ENCODE measurements at places on chromosomes 7 and 10.

DNA sequence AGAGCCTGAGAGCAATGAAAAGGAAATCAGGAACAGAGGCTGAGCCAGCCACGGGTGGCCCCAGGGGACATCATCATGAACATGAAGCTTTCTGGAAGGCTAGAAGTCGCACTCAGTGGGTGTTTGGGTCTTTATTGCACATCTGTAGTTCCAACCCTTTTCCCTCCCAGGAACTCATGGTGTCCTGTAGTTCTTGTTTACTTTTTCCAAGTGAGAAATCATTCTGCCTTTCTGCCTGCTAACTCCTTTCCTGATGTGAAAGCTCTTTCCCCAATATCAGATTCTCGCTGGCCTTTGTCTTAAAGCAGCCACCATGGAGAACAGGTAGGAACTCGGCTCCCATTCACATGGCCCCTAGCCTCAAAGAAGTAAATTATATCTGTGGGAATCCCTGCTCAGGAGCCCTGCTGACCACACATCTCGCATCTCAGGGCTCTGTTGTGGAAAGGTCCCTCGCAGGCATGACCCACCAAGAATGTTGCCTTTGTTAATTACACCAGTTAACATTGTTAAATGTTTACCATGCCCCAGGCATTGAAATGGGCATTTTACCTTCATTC lies 542.7 kb downstream of the TNS3 start:
- no peak for DNase-seq

DNA sequence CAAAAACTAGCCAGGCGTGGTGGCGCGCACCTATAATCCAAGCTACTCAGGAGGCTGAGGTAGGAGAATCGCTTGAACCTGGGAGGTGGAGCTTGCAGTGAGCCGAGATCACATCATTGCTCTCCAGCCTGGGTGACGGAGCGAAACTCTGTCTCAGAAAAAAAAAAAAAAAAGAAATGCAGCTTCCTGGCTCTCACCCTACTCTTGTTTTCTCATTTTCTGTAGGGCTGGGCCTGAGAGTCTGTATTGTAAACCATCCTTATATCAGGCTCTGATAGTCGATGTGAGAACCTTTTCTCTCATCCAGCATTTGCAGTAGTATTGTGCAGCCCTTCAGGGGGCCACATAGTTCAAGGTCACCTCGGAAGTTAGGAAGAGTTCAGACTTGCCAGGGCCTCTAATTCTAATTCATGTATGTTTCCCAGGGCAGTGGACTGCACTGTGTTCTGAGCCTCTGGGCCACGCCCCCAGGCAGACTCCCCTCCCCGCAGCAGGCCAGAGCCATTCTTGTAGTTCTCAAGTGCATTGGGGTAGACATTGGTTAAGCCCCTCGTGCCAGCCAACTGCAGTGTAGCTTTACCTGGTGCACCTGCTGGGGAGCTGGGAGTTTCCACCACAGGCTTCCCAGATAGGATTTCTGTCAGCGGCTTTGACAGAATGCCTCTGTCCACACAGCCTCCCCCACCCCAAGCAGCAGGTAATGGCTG lies 38.3 kb upstream of the PDCD4 start:
- no peak for DNase-seq

DNA sequence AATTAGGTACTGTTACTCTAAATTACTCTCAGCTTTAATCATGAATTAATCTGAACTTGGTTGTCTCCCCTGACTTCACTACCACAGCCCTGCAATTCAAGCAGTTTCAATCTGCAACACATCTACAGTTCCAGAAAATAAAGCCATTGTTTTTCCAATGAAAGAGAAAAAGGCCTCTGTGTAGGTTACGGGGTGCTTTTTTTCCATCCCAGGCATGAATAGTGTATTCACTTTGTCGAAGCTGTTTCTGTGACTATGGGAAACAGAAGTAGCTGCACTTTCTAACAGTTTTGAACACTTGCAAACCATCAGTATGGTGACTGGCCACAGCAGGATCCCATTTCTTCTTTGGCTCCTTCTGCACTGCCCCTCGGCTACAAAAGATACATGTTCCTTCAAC lies 460.2 kb downstream of the GRM8 start:
- no peak for DNase-seq

GRCh38 chr7:101784292-101785127 lies 32.9 kb upstream of the CUX1 start:
- DNase-seq = peak; percentile 74

- no peak for DNase-seq
Measured at GRCh38 chr10:75434291-75434690, 2.9 kb downstream of the LRMDA start.

DNA sequence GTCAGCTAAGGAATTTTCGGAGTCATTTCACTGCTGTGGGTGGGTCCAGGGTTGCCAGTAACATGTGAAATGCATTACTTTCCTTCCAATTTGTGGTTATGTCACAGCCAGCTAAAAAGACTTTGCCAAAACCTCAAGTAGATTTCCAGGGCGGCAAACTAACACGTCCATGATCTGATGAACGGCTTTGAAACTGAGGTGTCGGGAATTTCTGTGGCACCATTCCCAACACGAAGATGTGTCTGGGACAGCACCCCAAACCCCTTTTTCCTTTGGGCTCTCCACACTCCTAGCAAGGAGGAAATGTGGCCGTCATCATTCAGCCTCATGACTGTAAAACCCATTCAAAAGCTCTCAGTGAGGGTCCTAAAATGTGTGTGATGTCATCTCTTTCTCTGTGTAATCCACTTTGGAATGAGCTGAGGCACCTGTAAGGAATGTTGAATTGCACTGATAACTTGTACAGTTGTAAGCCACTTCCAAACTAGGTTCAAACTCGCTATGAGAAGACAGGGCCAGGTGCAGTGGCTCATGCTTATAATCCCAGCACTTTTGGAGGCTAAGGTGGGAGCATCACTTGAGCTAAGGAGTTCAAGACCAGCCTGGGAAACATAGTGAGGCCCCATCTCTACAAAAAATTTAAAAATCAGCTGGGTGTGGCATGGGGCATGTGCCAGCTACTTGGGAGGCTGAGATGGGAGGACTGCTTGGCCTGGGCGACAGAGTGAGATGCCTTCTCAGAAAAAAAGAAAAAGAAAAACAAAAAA lies 146.1 kb upstream of the FRMD4A start:
- no peak for DNase-seq

GRCh38 chr10:122154545-122155366 lies 116.3 kb upstream of the BTBD16 start:
- DNase-seq = no peak

- DNase-seq = no peak
Measured at GRCh38 chr7:98256431-98256830, 4.4 kb upstream of the TECPR1 start.

DNA sequence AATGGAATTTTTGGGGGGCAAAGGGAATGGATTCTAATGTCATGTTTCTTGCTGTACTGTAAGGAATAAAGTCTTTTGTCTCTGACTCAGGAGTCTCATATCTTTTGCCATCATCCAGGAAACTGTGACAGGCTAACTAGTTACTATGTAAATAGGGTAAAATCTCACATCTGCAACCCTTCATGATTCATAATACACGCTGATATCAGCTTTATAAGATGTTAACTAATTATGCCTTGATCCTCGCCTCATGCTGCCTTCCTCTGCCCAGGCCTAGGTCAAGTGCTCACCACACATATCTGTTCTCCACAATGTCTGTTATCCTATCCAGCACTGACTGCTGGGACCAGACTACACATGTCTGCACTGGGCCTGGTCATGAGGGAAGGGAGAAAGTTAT lies 81.3 kb upstream of the CXCL12 start:
- DNase-seq = no peak

Measured in NCI-H526 (cell line).